ENCODE measurements at places on chromosomes 7 and 10.

DNA sequence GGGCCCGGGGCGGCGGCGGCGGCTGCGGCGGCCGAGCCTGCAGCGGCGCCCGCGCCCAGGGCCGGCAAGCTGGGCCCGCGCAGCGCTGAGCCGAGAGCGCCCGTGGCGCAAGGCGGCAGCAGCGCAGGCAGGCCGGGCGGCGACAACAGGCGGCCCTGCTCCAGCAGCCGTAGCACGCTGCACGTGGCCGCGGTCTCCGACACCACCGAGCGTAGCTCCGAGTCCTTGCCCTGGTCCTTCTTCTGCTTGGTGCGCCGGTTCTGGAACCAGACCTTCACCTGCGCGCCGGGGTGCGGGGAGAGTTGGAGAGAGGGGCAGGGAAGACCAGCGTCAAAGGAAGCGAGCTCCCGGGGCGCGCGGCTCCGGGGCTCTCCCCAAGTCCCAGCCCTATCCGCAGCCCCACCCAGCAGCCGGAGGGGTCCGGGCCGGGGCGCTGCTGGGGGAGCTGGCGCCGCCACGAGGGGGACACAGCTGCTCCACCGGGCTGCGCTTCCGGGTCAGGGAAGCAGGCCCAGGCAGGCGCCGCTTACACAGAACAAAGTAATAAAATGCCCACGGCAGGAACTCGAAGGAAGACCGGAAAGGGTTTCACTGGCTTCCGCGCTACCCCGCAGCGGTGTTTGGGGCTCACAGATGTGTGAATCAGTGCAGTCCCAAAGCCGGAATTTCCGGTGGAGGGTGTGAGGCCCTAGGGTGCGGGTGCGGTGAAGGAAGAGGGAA, 3.6 kb downstream of the VAX1 start:
- DNase-seq = no peak

DNA sequence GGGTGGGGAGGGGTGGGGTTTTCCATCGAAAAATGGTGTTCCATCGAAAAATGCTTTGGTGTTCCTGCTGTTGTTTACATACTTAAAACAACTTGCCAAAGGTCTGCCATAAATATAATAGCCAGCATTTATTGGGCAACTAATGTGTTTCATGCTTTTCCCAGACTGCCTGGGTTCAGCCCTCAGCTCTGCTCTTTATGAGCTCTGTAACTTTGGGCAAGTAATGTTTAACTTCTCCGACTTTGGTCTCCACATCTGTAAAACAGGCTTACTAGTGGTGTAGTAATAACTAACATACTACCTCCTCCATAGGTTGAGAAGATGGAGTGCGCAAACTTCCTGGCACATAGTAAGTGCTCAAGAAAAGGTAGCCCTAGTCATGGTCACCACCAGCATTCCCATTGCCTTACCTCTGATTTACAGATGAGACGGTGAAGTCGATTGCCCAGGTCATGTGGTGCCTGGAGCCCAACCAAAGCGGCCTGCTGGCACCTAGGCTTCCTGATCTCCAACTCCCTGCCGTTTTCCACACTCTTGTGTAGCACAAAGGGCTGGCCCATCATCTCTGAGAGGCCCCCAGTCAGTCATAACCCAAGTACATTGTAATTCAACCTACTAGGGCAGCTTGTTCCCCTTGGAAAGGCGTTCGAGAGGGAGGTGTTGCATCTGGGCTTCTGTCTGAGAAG, 8.9 kb downstream of the ZMIZ1 start:
- DNase-seq = no peak

GRCh38 chr7:35893649-35894048, 92.8 kb downstream of the SEPTIN7 start:
- DNase-seq = no peak

- DNase-seq = no peak
Measured at GRCh38 chr10:130647341-130647740, 511.1 kb downstream of the GLRX3 start.

- no peak for DNase-seq
Measured at GRCh38 chr7:134024739-134025138, 102.4 kb upstream of the LRGUK start.

DNA sequence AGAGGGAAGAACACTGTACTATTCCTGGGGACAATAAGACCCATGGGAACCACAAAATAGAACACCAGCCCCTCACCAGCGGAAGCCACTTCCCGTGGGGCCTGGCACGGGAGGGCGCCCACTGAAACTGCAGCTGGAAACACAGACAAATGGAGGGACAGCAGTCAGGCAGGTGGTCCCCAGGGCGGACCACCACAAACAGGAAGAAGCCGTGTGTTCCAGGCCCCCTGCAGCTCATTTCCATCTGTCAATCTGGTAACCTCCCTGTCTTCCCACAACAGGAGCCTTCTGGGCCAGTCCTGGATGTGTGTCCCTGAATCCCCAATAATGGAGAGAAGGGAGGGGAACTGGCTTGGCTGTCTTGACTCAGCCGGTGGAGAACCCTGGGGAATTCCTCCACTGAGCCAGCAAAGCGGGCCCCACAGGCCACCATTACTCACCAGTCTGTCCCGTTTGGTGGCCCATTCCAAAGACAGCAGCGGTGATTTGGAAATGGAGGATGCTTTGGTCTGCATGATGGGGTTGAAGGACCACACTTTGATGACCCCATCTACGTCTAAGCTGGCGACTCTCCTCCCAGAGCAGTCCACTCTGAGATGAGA, 16.7 kb downstream of the WDR91 start:
- no peak for DNase-seq

Data from Kasumi-1 (cell line).